ENCODE measurements at places on chromosomes 11 and 22.

GRCh38 chr11:133687781-133688180 lies 155.5 kb upstream of the OPCML start:
- H3K4me1 ChIP-seq = no peaks in the 10 kb centered on the region
- ATAC-seq = no peak
- no peak overlapping the region for H3K4me3 ChIP-seq

GRCh38 chr11:34182921-34183685 lies 77.7 kb downstream of the NAT10 start:
- peak; percentile 49 for ATAC-seq
- no peaks in the 10 kb centered on the region for H3K4me1 ChIP-seq
- no peak overlapping the region for H3K4me3 ChIP-seq
- H3K27ac ChIP-seq = no peak overlapping the region
- no peaks in the 10 kb centered on the region for H3K27me3 ChIP-seq
- H3K36me3 ChIP-seq = no peaks in the 10 kb centered on the region

DNA sequence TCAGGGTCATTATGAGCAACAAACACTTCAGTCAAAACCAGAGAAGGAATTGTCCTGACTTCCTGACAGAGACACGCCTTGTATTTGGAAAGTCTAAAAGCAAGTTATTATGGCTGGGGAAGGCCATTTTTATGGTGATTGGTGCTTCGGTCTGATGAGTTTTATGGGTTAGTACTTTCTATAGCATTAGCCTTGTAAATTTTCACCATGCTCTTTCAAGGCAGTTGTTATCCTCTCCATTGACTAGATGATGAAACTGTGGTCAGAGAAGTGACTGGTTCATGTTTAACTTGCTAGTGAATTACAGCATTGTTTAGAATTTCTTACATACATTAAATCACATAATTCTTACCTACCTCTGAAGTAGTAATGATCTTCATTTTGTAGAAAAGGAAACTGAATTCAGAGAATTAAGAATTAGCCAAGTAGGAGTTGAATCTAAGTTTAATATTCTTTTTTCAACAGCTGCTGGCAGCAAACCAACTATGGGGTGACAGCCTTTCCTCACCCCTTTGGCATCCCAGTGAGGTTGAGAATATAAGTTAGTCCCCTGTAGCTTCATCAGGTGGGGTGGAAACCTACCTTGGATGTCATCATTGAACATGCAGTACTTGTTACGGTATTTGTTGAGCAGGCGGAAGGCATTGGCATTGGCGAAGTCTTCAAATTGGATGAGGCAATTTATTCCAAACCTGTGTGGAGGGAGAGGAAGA lies 90.0 kb downstream of the CCDC81 start:
- no peak for ATAC-seq
- H3K27ac ChIP-seq = peak overlapping the region; percentile 13
- H3K4me1 ChIP-seq = peaks cover 7% of the 10 kb centered on the region
- no peaks in the 10 kb centered on the region for H3K27me3 ChIP-seq
- H3K4me3 ChIP-seq = no peak overlapping the region
- no peaks in the 10 kb centered on the region for H3K36me3 ChIP-seq

- no peak for ATAC-seq
- no peak overlapping the region for H3K27ac ChIP-seq
- no peaks in the 10 kb centered on the region for H3K4me1 ChIP-seq
- H3K36me3 ChIP-seq = no peaks in the 10 kb centered on the region
- no peak overlapping the region for H3K4me3 ChIP-seq
These were observed 28.9 kb downstream of the MOV10L1 start for GRCh38 chr22:50118557-50119168.

DNA sequence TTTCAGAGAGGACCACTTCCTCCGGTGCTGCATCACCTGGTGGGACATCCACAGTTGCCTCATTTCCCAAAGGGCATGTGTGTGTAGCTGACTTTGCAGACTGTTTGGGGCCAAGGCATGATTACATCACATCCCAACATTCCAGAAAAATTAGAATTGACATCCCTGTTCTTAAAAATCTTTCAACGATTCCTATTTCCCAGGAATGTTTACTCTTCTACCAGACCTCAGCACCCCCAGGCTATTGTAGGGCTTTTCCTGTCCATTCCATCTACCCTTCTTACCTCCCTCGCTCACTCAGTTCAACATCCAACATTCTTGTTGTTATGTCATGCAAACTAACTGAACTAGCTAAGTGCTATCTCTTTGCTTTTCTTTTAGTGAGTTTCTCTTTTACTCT lies 37.3 kb downstream of the PIWIL4 start:
- H3K27ac ChIP-seq = no peak overlapping the region
- no peak for ATAC-seq
- no peaks in the 10 kb centered on the region for H3K36me3 ChIP-seq
- H3K4me1 ChIP-seq = no peaks in the 10 kb centered on the region
- H3K4me3 ChIP-seq = no peak overlapping the region

- H3K4me3 ChIP-seq = no peak overlapping the region
- peaks cover 16% of the 10 kb centered on the region for H3K4me1 ChIP-seq
- H3K36me3 ChIP-seq = peaks cover 7% of the 10 kb centered on the region
- H3K27me3 ChIP-seq = peaks cover 53% of the 10 kb centered on the region
These were observed 1.5 kb upstream of the CDC42EP1 start for GRCh38 chr22:37558815-37559214.

DNA sequence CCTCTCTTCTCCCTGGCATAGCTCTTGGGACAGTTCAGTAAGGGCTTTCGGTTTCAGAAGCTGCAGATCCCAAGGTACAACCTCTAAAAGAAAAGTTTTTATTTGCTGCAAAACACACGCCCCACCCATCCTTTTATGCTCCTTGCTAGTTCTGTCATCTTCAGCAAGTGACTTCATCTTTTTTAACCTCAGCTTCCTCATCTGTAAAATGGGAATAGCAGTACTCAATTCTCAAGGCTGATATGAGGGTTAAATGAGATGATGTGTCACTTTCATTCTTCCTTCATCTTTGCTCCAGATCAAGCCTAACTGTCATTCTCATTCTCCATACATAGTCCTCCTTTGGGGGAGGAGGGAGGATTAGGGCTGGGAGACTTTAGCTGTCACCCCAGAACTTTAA lies 90.0 kb upstream of the ALX4 start:
- peaks cover 19% of the 10 kb centered on the region for H3K27me3 ChIP-seq
- H3K4me3 ChIP-seq = no peak overlapping the region
- ATAC-seq = peak; percentile 24
- no peak overlapping the region for H3K27ac ChIP-seq
- no peaks in the 10 kb centered on the region for H3K4me1 ChIP-seq
- no peaks in the 10 kb centered on the region for H3K36me3 ChIP-seq

- no peaks in the 10 kb centered on the region for H3K4me1 ChIP-seq
- no peak overlapping the region for H3K27ac ChIP-seq
- H3K27me3 ChIP-seq = no peaks in the 10 kb centered on the region
- no peaks in the 10 kb centered on the region for H3K36me3 ChIP-seq
- H3K4me3 ChIP-seq = no peak overlapping the region
These were observed 240.8 kb upstream of the MPPED2 start for GRCh38 chr11:30826911-30827310.

GRCh38 chr11:14638561-14638960 lies 5.0 kb upstream of the PDE3B start:
- ATAC-seq = no peak
- H3K4me3 ChIP-seq = no peak overlapping the region
- H3K27me3 ChIP-seq = no peaks in the 10 kb centered on the region

DNA sequence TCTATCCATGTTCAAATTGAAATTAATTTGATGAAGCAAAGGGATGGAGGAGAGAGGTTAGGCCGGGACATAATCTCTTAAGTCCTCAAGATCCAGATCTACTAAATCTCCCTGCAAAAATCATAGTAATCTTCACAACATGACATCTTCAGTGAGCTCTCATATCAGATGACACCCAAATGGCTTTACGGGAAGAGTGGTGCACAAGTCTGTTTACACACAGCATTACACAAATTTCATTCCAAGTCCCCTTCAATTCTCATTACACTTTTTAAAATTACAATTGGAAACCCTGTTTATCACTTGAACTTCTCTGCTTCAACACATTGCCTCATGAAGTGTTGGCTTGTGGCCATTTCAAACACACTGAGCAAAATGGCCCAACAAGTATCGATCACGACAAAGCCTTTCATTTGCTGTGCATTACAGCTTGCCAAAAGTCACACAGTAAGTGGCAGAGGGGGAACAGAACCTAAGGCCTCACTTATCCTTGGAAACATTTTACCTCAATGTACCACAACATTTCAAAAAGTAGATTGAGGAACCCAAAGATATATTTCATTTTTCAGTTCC lies 17.9 kb upstream of the TPH1 start:
- H3K4me1 ChIP-seq = no peaks in the 10 kb centered on the region
- no peak overlapping the region for H3K4me3 ChIP-seq
- H3K27me3 ChIP-seq = no peaks in the 10 kb centered on the region
- no peak overlapping the region for H3K27ac ChIP-seq
- ATAC-seq = no peak

GRCh38 chr11:106471276-106471675 lies 393.8 kb downstream of the AASDHPPT start:
- H3K4me3 ChIP-seq = no peak overlapping the region
- H3K27ac ChIP-seq = no peak overlapping the region
- H3K27me3 ChIP-seq = no peaks in the 10 kb centered on the region
- H3K36me3 ChIP-seq = no peaks in the 10 kb centered on the region

- peak; percentile 51 for ATAC-seq
- H3K27ac ChIP-seq = peak overlapping the region; percentile 84
- no peaks in the 10 kb centered on the region for H3K27me3 ChIP-seq
- peak overlapping the region; percentile 87 for H3K4me3 ChIP-seq
These were observed 12.2 kb upstream of the CDC42BPG start for GRCh38 chr11:64856382-64857227.

DNA sequence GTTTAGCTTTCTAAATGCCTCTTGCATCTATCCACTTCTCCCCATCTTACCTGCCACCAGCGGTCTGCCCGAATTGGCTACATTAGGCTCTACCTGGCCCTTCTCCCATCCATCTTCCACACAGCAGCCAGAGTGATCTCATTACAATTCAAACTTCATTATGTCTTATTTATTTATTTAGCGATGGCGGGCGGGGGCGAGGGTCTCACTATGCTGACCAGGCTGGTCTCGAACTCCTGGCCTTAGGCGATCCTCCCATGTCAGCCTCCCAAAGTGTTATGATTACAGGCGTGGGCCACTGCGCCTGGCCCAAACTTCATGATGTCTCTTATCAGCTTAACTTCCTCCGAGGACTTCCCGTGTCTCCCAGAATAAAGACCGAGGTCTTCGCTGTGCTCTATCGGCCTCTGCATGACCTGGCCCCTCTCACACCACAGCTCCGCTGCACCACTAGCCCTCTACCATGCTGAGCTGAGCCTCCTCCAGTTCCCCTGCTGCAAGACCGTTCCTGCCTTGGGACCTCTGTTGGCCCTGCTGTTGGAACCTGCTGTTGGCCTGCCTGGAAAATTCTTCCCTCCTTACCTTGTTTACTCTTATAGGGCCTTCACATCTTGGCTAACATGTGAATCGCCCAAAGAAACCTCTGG lies 870 bp upstream of the CTTN start:
- H3K36me3 ChIP-seq = peaks cover 9% of the 10 kb centered on the region
- peak; percentile 18 for ATAC-seq
- H3K27ac ChIP-seq = peak overlapping the region; percentile 85
- peaks cover 18% of the 10 kb centered on the region for H3K4me1 ChIP-seq
- H3K4me3 ChIP-seq = peak overlapping the region; percentile 76

DNA sequence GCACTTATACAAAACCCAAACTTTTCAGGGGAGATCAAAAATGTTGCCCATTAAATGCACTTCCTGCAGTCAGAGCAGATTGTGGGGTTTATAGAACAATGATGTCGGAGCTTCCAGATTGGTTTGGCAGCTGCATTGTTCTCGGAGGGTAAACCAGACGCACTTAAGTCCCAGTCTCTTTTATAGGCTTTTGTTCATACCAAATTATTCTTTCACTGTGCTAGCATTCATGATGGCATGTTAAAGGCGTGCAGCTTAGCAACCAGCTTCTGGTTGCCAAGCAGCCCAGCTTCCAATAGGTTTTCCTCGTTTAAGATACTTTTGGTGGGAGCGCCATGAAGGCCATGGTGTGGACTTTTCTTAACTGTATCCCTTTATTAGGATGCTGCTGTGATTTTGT lies 40.9 kb downstream of the ZC3H12C start:
- ATAC-seq = no peak
- H3K4me3 ChIP-seq = no peak overlapping the region
